Heart left ventricle (tissue), 16 donors: ENCODE measurements at places on chromosomes 3 and 15.
A peak's percentile ranks its signal among the peaks of the same experiment; 100 is the strongest.

- DNase-seq = no peak
Measured at GRCh38 chr3:167762296-167762695, 26.8 kb downstream of the SERPINI1 start.

- no peak for DNase-seq
Measured at GRCh38 chr3:155334914-155335723, 41.6 kb upstream of the STRIT1 start.

GRCh38 chr3:107370907-107371306 is 6.3 kb upstream of the CCDC54 start:
- no peak for DNase-seq

- DNase-seq = no peak
Measured at GRCh38 chr3:143975554-143976152, 4.0 kb downstream of the DIPK2A start.

DNA sequence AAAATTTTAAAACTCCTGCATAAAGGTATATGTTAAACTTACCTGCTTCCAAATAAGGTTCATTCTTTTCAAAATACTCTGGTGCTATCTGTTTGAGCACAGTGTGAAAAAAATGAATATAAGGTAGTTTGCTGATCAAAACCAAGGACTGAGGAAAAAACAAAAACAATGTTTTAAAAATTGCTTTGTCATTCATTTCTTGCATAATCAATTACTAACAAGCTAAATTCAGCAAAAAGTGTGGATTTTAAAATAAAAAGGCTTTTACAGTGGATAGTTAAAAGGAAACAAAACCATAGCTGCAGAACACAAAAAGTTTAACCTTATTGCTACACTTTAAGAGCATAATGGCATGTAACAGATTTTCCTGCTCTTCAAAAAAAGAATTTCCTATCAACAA is 31.5 kb downstream of the DENND6A start:
- DNase-seq = no peak

DNA sequence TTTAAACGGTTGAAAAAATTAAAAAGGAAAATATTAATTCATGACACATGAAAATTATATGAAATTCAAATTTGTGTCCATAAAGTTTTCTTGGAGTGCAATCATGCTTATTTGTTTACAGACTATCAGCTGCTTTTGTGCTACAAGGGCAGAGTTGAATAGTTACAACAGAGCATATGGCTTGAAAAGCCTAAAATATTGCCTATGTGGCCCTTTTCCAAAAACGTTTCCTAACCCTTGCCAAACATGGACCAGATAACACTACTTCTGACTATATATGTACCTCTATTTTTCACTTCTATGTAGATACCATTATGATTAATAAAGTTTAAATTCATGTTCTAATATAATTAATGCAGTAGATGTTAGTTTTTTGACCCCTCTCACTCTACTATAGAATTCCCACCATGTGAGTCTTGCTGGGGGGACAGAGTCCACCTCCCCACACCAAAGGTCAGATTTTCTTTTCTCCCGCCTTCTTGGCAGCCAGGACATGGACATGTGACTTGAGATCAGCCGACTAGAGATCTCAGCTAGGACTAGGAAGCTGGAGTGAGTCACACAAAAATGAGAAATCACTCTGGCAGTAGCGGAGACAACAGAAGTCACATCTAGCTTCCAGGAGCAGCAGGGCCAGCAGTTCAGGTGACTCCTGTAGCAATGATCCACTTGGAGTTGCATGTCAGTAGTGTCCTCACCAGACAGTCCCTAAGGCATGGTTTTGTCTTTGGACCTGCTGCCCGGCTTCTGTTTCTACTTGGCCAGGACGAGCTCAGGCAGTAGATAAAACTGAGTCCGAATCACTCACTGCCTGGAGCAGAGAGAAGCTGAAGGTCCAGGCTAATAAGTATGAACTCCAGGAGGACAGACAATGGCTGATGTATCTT is 22.4 kb downstream of the CIAO2A start:
- no peak for DNase-seq

DNA sequence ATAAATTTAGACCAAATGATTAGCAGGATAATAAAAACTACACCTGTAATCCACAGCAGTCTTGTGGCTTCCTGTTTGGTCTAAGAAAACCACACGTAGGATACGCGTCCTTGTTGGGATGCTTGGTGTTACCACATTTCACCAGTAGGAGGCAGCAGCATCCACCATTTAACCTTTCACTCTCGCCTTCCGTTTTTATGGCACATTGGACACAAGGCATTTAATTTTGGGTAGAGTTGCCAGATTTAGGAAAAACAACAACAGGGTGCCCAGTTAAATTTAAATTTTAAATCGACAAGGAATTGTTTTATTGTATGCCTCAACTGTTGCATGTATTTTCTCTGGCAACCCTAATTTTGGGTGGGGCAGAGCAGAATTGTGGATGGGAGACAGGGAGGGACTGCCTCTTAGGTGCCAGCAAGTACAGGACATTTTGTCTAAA is 6.3 kb downstream of the LRRC31 start:
- no peak for DNase-seq

DNA sequence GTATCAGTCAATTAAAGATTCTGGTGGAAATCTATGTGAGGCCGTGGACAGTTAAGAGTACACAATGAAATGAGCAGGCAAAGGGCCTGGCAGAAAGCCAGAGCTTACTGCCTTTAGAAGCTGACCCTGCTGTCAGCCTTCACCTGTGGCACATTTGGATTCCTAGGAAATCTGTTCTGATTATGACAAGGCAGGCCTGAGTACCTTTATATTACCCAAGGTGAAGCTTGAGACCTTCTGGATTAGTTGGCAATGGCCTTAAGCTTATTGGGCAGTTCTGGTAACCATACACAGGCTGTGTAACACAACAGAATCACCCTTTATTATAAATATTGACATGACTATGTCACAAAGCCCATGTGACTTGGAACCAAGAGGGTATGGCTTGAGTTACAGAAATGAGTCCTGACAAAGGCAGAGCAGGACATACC is 43.2 kb downstream of the NBEAL2 start:
- DNase-seq = no peak

DNA sequence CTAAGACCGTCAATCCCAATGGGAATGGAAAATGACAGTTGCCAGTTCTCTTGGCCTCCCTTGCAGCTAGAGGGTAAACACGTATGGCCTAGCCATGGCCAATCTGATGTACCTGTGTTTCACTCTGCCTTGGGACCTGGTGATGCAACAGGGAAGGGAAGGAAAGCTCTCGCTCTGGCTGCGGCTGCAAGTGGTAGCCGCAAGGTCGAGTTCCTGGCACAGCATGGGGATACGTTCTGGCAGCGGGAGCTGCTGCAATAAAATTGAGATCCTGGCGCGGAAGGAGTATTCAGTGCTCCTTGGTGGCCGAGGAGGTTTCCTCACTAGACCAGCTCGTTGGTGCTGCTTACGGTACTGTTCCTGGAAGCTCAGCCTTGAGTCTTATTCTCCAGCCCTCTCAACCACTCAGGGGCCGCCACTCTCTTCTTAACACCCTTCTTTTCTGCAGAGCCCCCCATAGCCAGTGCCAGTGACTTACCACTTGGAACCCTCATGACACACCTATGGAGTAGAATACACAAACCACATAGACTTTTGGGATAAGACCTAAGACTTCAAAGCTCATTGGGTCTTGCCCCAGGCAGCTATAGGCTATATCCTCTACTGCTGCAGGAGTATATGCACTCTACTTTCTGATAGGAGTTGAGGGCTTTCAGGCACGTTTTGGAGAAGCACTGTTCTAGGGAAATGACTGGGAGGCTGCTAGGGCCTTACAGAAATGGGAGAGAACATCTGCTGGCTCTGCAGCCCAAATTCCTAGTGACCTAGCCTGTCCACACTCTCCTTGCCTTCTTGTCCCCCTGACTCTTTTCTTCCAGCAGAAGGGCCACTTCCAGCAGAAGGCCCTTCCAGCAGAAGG is 2.7 kb downstream of the KY start:
- no peak for DNase-seq

DNA sequence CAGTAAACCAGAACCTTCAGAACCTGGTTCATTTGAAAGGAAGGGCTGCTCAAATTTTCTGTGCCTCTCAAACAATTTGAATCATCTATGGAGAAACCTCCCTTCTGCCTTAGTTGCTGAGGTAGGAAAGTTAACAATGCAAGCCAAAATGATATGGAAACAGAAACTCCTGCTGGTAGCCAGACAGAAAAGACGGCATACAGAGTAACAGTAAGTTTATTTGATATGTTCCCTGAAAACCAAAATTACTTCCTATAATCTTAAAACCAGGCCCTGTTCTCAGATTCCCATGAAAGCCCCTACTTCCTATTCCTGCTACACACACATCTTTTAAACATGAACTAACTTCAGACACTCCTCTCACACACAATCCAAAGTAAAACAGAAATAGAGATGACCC is 86.2 kb downstream of the TBC1D5 start:
- DNase-seq = no peak

DNA sequence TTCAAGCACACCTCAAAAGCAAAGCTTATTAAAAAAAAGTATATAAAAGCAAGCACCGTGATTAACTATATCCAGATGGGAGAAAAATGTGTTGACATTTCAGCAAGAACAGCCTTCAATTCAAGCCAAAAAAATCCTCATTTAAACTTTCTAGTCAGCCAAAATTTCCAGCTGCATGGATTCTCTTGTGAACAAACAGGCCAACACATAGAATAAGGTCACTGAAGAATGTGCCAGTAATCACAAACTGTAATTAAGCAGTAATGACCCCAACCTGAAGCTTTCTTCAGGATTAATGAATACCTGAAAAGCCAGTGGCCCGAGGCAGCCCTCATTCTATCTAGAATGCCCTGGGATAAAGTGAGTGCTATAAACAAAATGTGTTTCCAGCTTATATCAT is 130.7 kb upstream of the KCNMB2 start:
- no peak for DNase-seq

GRCh38 chr3:25604107-25604805 is 60.5 kb downstream of the TOP2B start:
- no peak for DNase-seq

DNA sequence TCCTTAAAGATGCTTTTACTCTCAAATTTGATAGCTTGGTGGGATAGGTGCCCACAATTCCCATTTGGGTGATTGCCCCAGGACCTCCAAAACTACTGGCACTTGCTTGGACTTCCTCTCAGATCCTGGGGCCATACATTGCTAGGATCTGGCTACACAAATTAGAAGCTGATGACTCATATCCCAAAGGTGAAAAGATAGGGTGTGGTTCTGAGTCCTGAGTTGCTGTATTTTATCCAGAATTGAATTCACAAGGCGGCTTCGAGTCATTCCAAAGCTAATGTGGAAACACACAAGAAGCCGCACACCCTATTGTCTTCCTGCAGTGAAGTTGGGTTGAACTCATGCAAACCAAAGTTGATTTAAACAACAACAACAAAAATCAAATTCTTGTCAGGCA is 53.4 kb downstream of the DUT start:
- DNase-seq = no peak

- peak; percentile 60 for DNase-seq
Measured at GRCh38 chr15:59224474-59224873, 17.8 kb downstream of the LDHAL6B start.

- no peak for DNase-seq
Measured at GRCh38 chr15:88681610-88682221, 42.9 kb downstream of the ISG20 start.

GRCh38 chr3:190414297-190414696 is 26.3 kb downstream of the CLDN16 start:
- no peak for DNase-seq

GRCh38 chr3:192303235-192303634 is 424.1 kb downstream of the FGF12 start:
- DNase-seq = no peak

GRCh38 chr15:77786956-77787355 is 154.2 kb upstream of the LINGO1 start:
- DNase-seq = no peak

DNA sequence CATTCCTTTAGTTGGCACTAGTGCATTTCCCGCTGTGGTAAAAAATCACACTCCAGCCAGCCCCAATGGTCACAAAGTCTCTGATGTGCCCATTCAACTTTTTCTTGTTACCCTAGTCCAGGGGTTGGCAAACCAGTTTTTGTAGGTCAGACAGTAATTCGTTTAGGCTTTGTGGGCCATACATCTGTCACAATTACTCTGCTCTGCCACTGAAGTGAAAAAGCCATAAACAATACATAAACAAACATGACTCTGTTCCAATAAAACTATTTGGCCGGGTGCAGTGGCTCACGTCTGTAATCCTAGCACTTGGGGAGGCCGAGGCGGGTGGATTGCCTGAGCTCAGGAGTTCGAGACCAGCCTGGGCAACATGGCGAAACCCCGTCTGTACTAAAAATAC is 78.5 kb downstream of the POLR2M start:
- DNase-seq = no peak

DNA sequence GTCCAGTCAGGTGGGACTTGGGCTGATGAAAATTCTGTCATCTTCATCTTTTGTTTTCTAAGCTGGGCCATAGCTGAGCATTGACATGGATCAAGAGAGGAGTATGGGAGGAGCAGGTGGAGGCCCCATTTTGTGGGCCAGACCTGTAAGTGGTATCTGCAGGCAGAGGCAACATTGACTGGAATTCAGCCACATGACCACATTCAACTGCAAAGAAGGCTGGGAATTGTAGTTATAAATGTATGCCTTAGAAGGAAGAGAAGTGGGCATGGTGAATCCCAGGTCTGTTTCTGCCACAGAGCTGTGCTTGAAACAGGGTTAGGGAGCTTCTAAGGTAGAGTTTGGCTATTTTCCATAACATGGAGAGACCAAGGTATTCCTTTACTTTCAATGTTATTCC is 11.4 kb downstream of the KCNAB1 start:
- DNase-seq = no peak

DNA sequence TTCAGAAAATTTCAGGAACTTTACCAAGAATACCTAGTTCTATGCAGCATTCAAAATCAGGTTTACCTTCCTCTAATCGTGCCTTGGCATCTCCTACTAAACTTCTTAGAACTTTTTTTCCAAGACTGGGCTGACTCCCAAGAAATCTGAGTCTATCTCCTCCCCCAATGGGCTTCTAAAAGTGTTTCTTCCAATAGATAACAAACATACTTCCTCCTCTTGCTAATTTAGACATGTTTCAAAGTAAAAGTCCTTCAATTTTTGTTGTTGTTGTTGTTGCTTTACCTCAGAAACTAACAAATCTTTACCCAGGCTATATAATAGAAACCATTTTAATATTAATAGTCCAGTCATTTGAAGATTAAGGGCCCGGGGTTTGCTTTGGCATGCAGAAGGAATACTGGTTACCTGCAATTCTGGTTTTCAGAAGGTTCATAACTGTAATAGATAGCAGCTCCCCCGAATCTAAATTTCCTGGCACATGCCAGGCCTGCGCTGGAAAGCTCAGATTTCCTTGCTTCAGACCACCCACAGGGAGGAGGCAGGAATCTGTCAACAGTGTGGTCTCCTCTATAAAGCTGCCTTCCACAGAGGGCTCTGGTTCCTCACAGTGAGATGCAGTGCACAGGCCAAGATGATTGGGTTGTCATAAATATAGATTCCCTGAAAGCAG is 188.7 kb downstream of the THRB start:
- DNase-seq = no peak
